AML-193 (cell line): ENCODE measurements at places on chromosomes 2 and 18.

GRCh38 chr2:241944821-241945220 lies 75.3 kb downstream of the RTP5 start:
- no peak for DNase-seq

- DNase-seq: no peak
Observed at GRCh38 chr2:9984871-9985480, 33.5 kb downstream of the GRHL1 start.

DNA sequence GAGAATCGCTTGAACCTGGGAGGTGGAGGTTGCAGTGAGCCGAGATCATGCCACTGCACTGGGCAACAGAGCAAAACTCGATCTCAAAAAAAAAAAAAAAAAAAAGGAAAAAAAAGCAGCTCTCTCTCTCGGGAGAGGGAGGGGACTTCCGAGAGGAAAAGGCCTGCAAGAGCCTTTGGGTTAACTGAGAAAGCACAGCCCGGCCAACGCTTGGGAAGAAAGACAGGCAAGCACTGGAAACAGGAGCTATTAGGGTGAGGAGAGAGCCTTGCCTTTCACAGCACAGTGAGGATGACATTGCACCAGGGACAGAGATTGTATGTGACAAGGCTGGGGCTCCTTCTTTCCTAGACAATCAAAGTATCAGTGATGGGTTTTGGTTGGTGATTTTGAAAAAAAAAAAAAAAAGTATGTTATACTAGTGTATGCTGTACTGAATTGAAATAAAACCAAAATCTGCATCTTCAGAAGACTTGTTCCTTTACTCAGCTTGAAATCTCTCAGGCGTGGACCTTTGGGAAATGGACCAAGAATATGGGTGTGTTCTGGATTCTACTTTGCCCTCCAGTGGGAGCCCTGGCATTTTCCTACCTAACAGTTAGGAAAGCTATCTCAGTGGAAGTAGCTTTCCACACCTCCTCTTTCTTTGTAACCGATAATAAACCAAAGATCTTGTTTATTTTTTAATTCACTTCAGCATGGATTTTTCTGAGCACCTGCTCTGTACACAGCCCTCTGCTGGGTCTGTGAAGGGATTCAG lies 16.7 kb downstream of the SRSF7 start:
- DNase-seq: no peak

DNA sequence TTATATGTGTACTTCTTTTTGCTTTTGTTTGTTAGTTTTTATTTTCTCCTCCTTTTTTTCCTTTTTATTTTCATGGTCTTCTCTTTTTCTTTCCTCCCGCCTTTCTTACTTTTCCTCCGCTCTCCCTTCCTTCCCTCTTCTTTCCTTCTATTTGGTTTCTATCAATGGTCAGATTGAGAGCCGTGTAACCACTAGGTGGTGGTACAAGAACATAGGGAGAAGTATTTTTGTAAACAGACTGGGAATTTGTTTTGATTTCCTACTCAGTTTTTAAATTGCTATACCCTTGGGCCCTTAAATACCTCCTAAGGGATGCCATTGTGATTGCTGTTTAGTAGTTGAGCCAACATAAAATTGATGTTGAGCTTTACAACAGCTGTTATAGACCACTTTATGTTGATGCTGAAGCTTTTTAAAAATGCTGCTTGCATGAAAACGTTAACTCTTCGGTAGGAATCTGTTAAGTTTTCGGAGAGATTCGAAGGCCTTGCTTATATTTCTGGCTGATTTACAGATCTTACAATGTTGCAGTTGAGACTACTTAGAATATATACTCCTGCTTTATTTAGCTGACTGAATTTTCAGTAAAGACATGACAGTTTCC lies 124.2 kb downstream of the UBE2E3 start:
- peak; percentile 42 for DNase-seq

- no peak for DNase-seq
Observed at GRCh38 chr2:194765723-194766122, 891.3 kb upstream of the SLC39A10 start.

DNA sequence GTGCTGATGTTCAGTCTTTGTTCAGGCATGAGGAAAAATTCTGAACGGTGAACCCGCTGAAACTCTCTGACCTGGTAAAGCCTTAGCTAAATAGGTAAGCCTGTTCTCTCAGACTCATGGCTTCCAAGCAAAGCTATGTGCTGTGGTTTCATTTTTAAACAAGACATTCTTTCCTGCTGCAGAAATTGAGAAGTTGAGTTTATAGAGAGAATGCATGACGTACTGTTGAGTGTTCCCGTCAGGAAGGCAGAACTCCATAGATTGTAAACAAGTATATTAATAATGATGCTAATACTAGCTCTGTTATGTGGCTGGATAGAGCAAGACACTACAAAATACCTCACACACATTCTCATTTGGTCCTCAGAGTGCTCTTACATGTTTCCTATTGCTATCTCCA lies 424.0 kb upstream of the CRIM1 start:
- DNase-seq: no peak

DNA sequence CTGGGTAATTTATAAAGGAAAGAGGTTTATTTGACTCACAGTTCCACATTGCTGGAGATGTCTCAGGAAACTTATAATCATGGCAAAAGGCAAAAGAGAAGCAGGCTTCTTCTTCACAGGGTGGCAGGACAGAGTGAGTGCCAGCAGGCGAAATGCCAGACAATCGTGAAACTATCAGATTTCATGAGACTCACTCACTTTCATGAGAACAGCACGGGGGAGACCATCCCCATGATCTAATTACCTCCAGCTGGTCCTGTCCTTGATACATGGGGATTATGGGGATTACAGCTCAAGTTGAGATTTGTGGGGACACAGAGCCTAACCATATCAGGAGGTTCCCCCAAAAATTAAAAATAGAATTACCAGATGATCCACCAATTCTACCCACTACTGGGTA lies 675.5 kb upstream of the SLC8A1 start:
- no peak for DNase-seq

- no peak for DNase-seq
Observed at GRCh38 chr2:168350380-168350779, 103.0 kb upstream of the STK39 start.

- DNase-seq: no peak
Observed at GRCh38 chr2:235049069-235049468, 97.3 kb downstream of the SH3BP4 start.

DNA sequence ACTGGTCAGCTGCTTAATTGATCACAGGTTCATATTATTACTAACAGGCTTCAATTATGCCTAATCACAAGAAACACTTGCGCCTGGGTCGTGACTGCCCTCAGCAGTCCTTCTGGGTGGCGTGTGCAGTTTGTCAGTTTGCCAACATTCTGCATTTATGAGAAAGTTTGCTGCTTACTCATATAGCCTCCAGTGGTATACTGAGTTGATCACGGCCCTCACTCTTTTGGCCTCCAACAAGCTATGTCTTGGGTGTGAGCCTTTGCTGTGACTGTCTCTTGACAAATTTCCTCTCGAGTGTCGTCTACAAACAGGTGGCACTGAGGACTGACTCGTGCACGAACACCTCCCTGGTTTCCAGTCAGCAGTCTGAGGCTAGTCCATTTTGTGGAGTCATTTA lies 27.3 kb downstream of the DCDC2C start:
- no peak for DNase-seq

- peak; percentile 11 for DNase-seq
Observed at GRCh38 chr2:212147921-212148513, 390.6 kb downstream of the ERBB4 start.

DNA sequence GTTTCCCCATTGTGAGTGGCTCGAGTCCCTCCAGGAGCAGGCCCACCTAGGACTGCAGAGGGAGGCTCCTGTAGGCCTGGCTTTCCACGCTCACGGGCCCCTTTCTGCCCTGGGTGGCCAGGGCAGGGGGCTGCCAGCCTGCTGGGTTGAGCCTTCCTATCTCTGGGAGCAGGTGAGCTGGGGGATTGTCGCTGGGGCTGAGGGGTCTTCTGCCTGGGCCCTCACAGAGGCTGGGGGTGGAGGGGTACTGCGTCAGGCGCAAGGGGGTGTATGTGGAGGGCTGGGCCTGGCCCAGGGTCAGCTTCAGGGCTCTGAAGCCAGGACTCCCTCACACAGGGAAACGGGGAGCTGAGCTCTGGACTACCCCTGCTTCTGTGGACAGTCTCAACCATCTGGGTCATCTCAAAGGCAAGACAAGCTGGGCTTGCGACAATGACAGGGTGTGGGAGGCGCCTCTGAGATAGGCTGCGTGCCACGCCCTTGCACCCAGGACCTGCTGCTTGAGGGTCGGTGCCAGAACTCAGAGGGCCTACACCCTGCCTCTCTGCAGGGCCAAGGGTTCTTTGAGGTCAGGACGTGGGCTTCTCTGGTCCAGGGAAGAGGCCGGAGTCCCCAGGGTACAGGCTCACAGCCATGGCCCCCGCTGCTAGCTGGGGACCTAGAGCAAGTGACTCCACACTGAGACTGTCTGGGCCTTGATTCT lies 206.1 kb downstream of the TWIST2 start:
- no peak for DNase-seq

- DNase-seq: no peak
Observed at GRCh38 chr18:24094561-24094960, 44.3 kb upstream of the CABYR start.

DNA sequence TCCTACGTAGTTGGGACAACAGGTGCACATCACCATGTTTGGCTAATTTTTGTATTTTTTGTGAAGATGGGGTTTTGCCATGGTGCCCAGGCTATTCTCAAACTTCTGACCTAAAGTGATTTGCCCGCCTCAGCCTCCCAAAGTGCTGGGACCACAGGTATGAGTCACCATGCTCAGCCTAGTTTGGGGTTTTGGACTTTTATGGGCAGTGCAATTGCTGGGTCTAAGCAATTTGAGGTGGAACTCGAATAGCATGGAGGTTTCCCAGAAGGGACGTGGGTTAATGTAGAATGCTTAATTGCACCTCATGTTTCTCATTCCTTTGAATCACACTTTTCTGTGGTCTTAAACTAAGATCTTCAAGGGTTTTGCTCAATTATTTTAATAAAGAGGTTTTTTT lies 102.3 kb upstream of the EPHA4 start:
- DNase-seq: no peak

- no peak for DNase-seq
Observed at GRCh38 chr18:24446953-24447538, 13.4 kb upstream of the HRH4 start.

DNA sequence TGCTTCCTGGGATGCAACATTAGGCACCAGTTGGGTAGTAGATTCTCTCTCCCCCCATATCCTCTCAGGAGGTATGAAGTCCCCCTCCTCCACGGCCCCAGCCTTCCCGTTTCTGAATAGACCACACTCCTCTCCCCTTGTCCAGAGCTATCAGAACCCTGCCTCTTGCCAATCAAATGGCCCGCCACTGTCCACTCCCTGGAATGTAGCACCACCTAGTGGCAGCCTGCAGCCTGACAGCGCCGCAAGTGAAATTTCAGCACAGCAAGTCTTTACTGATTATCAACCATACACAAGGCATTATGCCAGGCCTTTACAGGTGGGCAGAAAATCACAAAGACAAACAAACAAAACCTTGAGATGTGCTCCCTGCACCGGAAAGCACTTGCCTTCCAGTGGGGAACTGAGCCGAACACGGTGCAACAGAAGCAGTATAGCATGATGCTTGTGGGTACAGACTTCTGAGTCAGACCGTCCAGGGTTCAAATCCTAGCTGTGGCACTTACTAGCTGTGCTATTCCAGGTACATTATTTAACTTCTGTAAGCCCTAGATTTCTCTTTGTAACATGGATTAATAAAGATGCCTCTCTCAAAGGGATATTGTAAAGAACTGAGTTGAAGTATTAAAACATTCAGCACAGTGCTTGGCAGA lies 174.0 kb downstream of the SMAD2 start:
- peak; percentile 61 for DNase-seq

DNA sequence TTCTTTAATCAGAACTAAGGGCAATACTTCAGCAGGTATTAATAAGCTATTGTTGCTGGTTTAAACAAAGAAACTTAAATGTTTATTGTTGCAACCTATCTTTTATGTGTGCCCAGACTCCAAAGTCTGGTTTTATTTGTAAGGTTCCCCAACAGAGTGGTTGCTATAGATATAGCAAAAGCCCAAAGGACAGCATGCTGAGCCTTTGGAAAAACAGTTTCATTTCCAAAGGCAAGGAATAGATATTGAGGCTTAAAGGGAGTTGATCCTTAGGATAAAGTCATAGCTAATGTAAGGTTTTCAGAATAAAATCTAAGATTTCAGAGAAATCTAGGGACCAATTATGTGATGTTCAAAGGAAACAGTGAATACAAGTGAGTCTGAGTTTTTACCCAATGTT lies 413.2 kb upstream of the SLC14A2 start:
- DNase-seq: no peak

DNA sequence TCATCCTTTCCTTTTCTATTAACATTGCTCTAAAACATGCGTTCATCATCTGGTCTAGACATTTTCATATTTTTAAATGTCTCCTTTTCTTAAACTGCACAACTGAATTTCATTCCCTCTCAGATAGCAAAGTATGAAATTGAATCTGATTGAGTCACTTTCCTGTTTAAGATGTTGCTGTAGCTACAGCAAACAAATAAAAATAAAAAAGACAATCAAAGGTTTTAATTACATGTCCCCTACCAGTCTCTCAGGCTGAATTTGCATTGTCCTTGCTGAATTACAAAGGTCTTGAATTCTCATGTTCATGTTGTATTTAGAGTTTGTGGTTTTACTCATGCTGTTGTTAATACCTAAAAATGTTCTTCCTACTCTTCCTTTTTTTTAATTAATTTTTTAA lies 537.9 kb upstream of the LRATD1 start:
- no peak for DNase-seq

DNA sequence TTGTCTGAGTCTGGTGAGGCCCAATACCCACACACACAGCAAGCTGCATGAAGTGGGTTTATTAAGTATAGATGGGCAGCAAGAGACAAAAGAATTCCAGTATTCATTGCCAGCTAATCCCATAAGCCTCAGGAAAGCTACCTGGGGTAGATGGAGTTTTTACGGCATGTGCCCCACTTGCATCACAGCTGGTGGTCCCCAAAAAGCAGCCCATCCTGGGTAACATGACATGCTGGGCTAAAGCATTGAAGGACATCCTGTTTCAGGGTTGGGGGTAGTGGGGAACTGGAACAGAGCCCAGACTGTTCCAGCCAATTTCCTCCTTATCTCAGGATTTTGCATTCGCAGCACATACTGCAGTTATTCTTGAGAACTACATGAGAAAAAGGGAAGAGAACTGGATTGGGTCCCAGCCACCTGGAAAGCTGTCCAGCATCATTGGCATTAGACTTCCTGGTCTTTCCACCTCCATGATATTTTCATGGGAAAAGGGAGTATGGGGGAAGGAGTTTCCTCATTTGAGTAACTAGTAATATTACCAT lies 240.1 kb upstream of the MMADHC start:
- no peak for DNase-seq

DNA sequence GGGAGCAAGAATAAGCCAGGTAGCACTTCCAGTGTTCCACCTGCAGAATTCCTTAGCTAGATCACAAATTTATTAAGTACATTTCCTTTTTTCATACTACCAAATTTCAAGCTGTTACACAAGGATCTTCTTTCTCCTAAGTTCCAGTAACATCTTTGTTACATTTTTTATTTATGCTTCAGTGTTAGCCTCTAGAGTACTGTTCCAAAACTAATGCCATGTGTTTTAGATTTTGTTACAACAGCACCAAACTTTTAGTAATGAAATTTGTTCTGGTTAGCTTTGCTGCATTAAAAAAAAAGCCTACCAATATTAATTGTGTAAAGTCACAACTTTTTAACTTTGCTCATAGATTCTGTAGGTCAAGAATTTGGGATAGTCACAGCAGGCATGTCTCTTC lies 161.1 kb downstream of the CAMKMT start:
- no peak for DNase-seq

GRCh38 chr2:233056961-233057605 lies 3.1 kb upstream of the INPP5D start:
- DNase-seq: no peak
